Karpas-422 (cell line): ENCODE measurements at places on chromosomes 1 and 21. TPM values are rescaled to one million over a fixed set of nuclear protein-coding genes. Genes with fewer than 3 reads are reported as not detected.

Gene SAMD13
- 1.6 and 3.1 TPM in 2 replicates for total RNA-seq

Gene SNRNP40
- 106 and 116 TPM in 2 replicates for total RNA-seq

Gene TPTE
- not detected in 2 replicates for total RNA-seq

Gene KCNA3
- not detected in 2 replicates for total RNA-seq

Gene ERICH3
- total RNA-seq = 0.04 TPM in 1 of 2 replicates, not detected in the other

GRCh38 chr21:38277501-38278131 lies 20.8 kb downstream of the KCNJ15 start:
- DNase-seq = peak; percentile 30

DNA sequence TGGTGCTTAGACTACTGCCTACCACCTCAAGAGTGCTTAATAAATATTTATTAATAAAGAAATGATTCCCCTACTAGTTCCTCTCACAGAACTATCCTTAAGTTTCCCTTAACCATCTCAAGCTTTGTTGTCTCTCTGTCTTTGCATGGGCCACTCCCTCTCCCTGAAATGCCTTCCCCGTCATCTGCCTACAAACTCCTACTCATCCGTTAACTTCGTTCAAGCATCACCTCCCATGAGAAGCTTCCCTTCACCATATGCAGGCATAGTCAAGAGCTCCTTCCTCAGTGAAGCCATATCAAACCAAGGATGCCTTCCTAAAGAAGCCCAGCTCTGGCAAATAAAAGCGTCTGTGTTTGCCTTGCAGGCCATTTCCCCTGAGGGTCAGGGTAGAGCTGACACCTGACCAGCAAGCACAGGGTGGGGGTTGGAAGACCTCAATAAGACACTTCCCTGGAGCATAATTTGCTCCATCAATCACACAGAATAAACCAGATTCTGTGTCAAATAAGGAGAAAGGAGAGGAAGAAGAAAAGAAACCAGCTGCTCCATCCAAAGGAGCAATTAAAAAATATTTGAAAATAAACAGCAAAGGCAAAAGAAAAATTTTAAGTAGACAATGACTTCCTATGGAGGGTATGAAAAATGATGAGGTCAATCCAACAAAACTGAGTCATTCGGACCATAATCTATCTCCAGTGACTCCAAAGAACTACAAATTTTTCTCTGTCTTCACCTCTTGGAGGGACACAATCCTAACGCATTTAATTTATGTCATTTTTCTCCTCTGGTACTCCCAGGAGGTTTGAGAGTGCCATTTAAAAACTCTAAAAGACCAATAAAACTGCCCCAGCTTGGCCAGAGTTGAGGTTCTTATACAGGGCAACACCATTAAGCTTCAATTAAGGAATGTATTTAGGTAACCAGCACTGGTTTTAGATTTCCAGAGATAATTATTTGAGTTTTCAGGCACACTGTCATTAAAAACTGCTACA lies 303.6 kb downstream of the KCNH1 start:
- no peak for DNase-seq

GRCh38 chr1:171742577-171742922 lies 685 bp upstream of the VAMP4 start:
- peak; percentile 59 for DNase-seq

GRCh38 chr1:162861101-162861500 lies at the start of gene CCDC190:
TSS of gene CCDC190 (minus strand) at chr1:162861175. CDS start at chr1:162859646, 1,529 bp downstream.
- no peak for DNase-seq

DNA sequence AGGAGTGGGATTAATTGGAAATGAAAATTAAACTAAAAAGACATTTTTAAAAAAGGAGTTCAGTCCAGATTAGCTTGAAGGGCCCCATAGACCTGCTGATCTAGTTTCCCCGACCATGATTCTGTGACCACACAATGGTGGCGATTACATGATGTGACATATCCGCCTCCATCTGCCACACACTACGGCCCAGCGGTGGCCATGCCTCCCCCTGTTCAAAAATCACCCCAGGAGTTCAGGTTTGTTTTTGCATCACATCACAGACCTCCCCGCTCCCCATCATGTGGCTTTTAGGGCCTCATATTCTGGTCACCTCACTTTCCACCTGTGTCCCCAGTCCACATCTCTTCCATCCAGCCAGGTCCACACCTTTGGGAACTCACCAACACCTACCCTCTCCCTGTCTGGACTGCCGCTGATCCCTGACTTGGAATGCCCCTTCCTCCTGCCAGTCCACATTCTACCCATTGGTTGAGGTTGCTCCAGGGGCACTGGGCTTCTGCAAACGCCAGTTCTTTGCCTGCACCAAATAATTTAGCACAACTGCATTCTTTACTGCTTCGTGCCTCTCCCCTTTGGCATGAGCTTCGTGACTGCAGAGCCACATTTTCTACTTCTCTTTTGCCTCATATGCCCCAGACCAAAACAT lies 38.9 kb downstream of the CD247 start:
- DNase-seq = no peak

DNA sequence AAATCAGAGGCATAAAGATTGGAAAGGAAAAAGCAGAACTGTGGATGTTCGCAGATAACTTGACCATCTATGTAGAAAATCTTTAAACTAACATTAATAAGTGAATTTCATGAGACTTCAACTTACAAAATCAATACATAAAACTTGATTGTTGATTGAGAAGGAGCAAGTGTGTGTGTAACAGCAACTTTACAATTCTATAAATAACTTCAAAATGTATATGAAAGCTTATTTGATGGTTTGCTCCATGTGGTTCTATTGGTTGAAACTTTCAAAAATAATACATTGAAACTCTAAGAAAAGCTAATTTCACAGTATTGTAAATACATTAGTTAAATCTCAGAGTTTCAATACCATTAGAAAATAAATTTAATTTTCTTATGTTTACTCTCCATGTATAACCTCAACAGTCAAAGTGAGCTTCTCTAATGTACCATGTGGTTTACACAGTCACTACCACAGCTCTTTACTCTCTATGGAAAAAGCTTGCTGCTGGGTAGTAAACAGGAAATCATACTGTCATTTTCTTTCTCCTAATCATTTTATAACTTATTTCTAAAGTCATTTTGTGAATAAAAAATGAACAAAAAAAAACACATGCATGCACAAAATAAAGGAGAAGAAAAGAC lies 12.0 kb downstream of the AKT3 start:
- DNase-seq = no peak

DNA sequence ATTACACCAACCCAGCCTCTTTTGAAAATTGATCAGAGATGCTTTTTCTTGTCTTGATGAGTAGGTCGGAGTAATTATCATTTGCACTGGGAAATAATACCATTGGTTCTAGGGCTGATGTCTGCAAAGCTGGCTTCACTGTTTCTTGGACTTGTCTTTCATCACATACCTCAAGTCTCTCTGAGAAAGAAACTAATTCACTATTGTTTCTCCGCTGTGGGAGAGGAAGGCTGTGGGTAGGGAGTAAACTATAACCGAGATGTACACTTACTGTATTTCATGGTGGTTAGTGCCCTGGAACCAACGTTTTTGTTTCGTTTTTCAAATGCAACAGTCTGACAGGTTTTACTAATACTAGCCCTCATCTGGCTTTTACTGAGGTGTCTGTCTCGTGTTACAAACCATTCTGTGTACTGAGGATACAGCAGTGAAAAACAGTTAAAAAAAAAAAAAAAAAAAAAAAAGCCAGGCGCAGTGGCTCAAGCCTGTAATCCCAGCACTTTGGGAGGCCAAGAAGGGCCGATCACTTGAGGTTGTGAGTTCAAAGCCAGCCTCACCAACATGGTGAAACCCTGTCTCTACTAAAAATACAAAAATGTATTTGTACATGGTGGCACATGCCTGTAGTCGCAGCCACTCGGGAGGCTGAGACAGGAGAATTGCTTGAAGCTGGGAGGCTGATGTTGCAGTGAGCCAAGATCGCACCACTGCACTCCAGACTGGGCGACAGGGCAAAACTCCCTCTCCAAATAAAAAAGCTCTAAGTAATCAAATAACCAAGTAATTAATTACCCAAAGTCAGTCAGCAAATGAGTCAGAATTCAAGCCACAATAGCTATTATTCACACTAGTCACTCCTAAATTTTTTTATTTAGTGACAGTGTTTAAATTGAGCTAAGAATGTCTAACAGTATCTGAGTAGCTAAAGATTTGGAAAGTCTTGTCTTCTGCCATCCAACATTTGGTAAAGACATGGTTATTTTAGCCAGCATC lies 23.3 kb downstream of the TOMM20 start:
- DNase-seq = no peak

GRCh38 chr1:12580054-12580887 lies 37.7 kb downstream of the DHRS3 start:
- DNase-seq = no peak

DNA sequence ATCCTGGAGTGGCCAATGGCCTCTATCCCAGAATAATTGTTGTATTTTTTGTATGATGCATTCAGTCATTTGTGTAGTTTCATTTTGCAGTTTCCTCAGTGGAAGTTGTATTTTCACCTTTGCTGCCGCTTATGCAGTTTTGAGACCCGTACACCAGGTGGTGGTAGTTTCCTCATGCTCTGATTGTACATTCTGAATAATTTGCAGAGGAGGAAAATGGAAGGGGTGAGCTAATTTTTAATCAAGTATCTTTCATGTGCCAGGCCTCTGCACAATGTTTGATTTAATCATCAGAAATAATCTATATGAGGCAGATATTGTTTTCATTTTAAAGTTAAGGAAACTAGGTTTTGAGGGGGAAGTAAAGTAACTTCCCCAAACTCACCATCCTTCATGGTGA lies 29.5 kb downstream of the HLX start:
- DNase-seq = peak; percentile 64

- DNase-seq = no peak
Observed at GRCh38 chr1:69433073-69433472, 134.6 kb upstream of the LRRC7 start.

DNA sequence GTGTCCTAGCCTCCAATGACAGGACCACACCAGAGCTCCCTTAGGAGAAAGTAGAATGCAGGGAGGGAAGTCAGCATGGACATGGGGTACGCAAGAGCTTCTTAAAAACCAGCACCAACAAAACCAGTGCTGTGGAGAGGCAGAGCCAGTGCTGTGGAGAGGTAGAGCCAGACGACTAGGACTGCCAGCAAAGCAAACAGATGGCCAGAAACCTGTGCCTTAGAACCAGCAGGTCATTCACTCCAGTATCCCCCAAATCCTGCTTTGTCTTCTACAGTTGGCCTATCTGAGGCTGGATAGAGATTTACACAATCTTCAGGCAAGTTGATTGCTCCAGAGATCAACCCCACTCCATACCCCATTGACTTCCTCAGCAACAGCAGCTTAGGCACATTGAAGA lies 459.9 kb upstream of the CAMK1G start:
- DNase-seq = no peak

- no peak for DNase-seq
Observed at GRCh38 chr1:15724949-15725880, 10.8 kb upstream of the SLC25A34 start.

GRCh38 chr1:966704-967300 lies 520 bp downstream of the PLEKHN1 start:
- DNase-seq = peak; percentile 75

- DNase-seq = peak; percentile 62
Observed at GRCh38 chr1:226679262-226679661, 59.8 kb downstream of the ITPKB start.

- DNase-seq = no peak
Observed at GRCh38 chr1:163271535-163271934, 50.2 kb upstream of the NUF2 start.

DNA sequence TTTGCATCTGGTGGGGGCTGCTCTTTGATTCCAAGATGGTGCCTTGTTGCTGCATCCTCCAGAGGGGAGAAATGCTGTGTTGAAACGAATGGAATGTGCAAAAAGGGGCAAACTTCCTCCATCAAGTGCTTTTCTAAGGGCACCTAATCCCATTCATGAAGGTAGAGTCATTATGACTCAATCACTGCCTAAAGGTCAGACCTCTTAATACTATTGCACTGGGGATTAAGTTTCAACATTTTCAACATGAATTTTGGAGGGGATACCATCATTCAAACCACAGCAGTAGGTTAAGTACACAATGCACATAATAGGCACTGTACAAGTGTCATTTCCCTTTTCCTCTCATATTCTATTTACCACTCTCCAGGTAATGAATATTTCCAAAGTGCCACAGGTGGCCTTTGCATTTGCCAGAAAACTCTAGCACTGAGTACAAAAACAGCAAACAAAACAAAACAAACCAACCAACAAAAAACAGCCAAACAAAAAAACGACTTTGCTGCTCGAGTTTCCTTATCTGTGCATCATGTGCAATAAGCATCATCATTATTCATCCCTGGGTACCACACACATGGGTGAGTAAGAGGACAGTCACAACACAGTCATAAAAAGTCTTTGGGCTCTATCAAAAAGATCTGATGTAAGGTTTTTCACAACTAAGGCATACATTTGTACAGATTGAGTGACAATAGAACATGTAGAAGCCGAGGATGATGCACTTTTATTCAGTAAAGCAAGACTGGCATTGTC lies 42.5 kb downstream of the IFI44 start:
- DNase-seq = no peak

- no peak for DNase-seq
Observed at GRCh38 chr1:226908913-226909312, 31.2 kb upstream of the COQ8A start.

DNA sequence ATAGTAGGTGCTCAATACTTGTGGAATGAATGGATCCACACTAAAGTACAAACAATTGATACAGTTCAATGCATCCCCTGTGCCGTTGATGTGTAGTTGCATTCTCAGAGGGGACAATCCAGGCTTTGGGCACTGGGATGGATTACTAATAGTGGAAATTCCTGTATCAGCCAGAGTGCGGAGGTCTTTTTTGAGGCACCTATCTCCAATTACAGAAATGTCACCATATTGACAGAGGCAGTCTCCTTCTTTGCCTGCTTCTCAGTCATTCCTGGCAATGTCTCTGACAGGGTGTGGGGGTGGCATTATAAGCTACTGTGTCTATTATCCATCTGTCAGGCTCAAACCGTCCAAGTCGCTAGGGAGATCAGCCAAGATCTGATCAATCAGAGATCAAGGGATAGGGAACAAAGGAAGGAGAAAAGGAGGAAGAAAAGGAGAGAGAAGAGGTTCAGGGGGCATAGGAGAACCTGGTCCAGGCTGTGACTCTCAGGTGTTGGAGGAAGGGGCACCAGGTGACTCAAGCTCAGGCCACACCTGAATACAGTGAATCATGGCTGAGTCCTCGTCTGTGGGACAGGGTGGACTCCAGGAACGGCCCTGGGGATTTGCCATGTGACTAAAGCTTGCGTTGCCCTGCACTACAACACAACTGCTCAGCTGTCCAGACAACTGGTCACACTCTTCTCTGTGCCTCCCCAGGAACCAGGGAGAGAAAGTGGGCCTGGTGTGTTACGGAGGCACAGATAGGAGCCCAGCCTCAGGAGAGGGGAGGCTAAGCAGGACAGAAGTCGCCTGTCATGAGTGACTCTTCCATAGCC lies 3.4 kb upstream of the LAMB3 start:
- DNase-seq = no peak

DNA sequence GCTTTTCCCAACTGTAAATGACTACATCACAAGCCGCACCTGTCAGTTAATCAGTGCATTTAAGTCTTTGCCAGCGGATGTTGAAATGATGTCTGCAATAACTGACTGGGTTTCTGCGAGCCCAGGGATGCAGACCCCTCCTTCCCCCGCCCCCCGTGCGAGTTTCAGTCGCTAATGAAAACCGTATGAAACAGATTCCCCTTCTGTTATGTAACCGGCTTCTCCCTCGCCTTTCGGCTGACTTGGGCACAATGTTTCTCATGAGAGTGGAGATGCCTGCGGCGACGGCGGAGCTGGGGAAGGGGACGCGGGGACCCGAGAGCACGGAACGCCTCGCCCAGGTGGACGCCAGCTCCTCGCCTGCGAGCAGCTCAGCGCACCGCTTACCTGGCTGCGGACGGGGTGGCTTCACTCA lies 753 bp downstream of the KCNJ6 start:
- no peak for DNase-seq
